ENCODE measurements at places on chromosomes 16 and 17.

GRCh38 chr16:72210555-72210954 lies 38.6 kb upstream of the PMFBP1 start:
- no peak for DNase-seq
- no peaks in the 10 kb centered on the region for H3K36me3 ChIP-seq
- H3K27ac ChIP-seq, result no peak overlapping the region
- no peak overlapping the region for H3K4me3 ChIP-seq

GRCh38 chr16:29687755-29688154 lies 8.8 kb downstream of the QPRT start:
- H3K4me3 ChIP-seq, result no peak overlapping the region
- H3K27me3 ChIP-seq, result no peaks in the 10 kb centered on the region
- H3K4me1 ChIP-seq, result peaks cover 3% of the 10 kb centered on the region
- H3K36me3 ChIP-seq, result no peaks in the 10 kb centered on the region
- no peak for DNase-seq
- H3K27ac ChIP-seq, result no peak overlapping the region

- no peaks in the 10 kb centered on the region for H3K27me3 ChIP-seq
- H3K4me1 ChIP-seq, result peaks cover 2% of the 10 kb centered on the region
- H3K4me3 ChIP-seq, result no peak overlapping the region
- DNase-seq, result no peak
Observed at GRCh38 chr17:81253358-81254131, 14.4 kb downstream of the NDUFAF8 start.

DNA sequence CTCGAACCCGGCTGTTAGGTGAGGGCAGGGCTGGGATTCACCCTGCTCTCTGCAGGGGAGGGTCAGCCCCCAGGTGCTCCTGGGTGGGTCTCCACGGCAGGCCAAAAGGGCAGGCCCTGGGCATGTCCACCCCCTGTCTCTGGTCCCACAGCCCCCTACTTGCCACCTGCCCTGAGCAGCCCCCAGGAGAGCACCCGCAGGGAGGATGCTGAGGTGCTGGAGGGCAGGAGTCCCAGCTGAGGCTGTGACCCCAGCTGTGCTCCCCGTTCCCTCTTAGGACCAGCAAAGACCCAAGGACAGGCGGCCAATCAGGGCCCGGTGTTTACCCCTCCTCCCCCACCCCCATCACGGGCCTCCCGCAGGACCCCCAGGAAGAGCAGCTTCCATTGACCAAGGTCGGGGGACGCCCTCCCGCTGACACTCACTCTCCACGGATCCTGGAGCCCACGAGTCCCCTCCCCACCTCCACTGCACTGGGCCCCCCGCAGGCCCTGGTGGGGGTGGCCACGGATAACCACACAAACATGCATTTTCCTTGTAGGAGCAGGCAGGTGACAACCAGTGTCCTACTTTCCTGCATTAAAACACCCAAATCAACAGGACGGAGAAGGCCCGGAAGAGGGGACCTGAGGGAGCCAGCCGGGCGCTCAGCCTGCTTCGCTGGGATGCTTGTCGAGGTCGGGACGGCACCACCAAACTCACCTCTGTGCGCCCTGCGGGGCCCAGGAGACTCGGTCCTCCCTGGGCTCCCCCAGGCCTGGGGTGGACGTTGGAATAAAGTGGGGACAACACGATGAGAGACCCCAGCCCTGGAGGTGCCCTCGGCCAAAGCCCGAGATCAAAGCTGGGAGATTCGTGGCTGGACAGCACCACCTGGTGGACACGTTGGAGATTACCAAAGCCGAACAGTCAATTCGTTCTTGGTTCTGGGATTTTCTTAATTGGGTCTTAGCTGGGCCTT lies 22.5 kb upstream of the ENPP7 start:
- no peak overlapping the region for H3K4me3 ChIP-seq
- H3K27ac ChIP-seq, result no peak overlapping the region
- no peaks in the 10 kb centered on the region for H3K36me3 ChIP-seq

GRCh38 chr16:13956635-13957196 lies 36.8 kb downstream of the ERCC4 start:
- no peak overlapping the region for H3K27ac ChIP-seq
- no peak for DNase-seq
- H3K4me3 ChIP-seq, result no peak overlapping the region
- H3K36me3 ChIP-seq, result no peaks in the 10 kb centered on the region
- peaks cover 4% of the 10 kb centered on the region for H3K4me1 ChIP-seq

GRCh38 chr16:8667492-8667891 lies 6.9 kb upstream of the ABAT start:
- DNase-seq, result no peak
- H3K36me3 ChIP-seq, result no peaks in the 10 kb centered on the region
- H3K4me1 ChIP-seq, result no peaks in the 10 kb centered on the region
- H3K27ac ChIP-seq, result no peak overlapping the region
- no peaks in the 10 kb centered on the region for H3K27me3 ChIP-seq

- no peak overlapping the region for H3K4me3 ChIP-seq
- peaks cover 5% of the 10 kb centered on the region for H3K36me3 ChIP-seq
- H3K4me1 ChIP-seq, result no peaks in the 10 kb centered on the region
Observed at GRCh38 chr17:7903154-7904103, 12.7 kb downstream of the RNF227 start.

DNA sequence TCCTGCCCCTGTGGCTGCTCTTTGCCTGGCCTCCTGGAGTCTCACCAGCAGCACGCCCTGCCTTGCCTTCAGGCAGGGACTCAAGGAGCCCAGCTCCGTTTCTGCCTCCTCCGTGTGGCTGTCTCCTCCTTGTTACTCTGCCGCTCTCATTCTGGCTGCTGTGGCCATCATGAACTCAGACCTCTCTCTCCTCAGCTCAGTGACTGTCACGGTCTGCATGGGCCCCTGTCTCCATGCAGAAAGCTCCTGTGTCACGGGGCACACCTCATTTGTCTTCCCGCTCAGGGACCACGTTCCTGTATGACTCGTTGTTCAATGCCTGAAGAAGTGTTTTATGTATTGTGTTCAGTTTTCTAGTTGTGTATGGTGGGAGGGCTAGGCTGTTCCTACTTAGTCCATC lies 25.3 kb downstream of the RPTOR start:
- no peak for DNase-seq
- H3K27me3 ChIP-seq, result peaks cover 11% of the 10 kb centered on the region
- H3K27ac ChIP-seq, result no peak overlapping the region
- no peaks in the 10 kb centered on the region for H3K36me3 ChIP-seq
- no peak overlapping the region for H3K4me3 ChIP-seq

DNA sequence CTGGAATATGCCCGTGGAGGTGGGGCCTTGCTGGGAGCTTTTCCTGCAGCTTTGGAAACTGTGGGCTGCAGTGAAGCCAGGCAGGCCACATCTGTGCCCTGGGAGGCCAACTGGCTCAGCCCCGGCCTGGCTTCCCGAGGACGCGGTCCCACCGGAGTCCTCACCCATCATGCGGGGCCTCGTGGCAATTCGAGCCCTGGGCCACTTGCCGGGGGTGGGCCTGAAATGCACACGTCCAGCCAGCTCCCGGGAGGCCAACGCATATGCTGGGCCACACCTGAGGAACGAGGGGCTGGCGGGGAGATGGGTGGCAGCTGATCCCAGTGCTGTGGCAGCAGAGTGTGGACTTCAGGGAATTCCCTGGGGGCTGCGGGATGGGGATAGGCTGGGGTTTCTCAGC lies 172.4 kb upstream of the GSE1 start:
- H3K4me3 ChIP-seq, result no peak overlapping the region
- no peaks in the 10 kb centered on the region for H3K36me3 ChIP-seq
- H3K27me3 ChIP-seq, result no peaks in the 10 kb centered on the region
- DNase-seq, result no peak
- no peak overlapping the region for H3K27ac ChIP-seq

DNA sequence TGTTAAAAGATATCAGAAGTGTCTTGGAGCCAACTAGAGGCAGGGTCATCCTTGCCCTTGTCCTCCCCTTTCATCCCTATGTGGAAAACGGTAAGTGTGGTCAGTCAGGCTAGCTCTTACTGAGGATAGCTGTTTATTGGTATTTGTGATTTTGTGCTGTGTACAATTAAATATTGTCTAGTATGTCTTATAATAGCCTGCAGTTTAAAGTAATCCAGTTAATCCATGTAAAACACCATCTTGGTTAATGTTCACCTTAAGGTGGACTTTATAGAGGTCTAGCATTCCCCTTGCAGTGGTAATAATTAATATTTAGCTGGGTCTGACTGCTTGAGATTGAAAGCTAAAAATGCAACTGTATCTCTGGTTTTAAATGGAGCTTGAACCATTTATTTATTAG lies 25.6 kb downstream of the METTL9 start:
- no peaks in the 10 kb centered on the region for H3K27me3 ChIP-seq
- H3K4me1 ChIP-seq, result no peaks in the 10 kb centered on the region

GRCh38 chr16:10609402-10609774 lies 29.0 kb upstream of the EMP2 start:
- H3K4me3 ChIP-seq, result no peak overlapping the region
- H3K27me3 ChIP-seq, result no peaks in the 10 kb centered on the region
- DNase-seq, result no peak
- H3K27ac ChIP-seq, result no peak overlapping the region

DNA sequence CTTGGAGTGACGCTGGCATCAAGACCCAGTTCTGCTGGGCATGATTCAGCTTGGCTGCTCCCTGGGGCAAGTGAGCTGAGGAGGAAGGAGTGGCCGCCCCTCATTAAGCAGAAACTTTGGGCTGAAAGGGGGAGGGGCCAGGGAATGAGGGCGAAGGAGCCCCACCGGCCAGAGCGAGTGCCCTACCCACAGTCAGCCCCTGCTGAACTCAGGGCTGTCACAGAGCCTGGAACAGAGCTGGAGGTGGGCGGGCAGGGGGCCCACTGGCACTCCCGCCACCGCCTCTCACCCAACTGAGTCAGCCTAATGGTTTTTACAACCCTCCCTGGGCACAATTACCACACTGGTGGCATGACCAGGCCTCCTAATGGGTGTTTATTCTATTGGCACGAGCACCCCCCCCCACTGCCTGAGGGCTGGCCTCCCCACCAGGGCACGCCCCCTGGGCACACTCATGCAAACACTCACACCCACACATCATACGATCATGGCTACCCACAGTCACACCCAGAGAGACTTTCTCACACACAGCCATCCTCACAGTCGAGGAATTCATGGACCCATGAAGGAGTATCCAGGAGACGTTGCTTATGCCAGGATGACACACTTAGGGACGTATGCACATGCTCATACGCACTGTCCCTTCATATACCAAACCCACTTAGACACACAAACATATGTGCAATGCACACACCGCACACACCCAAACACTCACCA lies 19.2 kb downstream of the UNC119 start:
- H3K27me3 ChIP-seq, result no peaks in the 10 kb centered on the region
- H3K27ac ChIP-seq, result no peak overlapping the region
- H3K4me3 ChIP-seq, result no peak overlapping the region

DNA sequence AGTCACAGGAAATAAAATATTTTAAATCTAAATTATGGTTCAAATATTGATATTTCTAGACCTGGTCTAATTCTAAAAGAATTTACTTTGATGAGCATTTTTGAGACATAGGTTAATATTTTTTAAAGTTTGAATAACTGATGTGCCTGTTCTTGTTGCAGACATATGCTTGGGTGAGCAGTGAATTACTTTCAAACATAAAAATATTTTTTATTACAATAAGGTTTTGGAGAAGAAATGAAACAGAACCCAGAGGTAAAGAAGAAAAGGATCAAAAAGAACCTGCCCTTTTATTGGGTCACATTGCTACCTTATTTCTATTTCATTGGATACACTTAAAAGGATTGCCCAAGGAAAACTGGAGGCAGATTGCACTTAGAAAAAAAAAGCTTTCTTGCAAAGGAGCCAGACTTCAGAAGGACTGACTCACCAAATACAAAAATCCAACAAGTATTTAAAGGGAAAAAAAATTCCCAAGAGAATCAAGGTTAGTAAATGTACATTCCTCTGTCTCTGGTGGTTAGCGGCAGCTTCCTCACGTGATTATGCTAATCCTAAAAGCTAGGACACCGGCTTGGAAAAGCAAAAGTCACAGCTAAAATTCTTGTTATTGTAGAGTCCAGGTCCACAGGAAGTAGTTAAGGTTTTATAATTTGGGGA lies 18.5 kb downstream of the ENPP7 start:
- peaks cover 5% of the 10 kb centered on the region for H3K4me1 ChIP-seq
- no peak overlapping the region for H3K27ac ChIP-seq
- H3K4me3 ChIP-seq, result no peak overlapping the region
- no peak for DNase-seq

- H3K36me3 ChIP-seq, result peaks cover 17% of the 10 kb centered on the region
- no peak overlapping the region for H3K4me3 ChIP-seq
- peaks cover 5% of the 10 kb centered on the region for H3K4me1 ChIP-seq
- no peaks in the 10 kb centered on the region for H3K27me3 ChIP-seq
Observed at GRCh38 chr17:63837480-63837879, 5.0 kb downstream of the SMARCD2 start.

- H3K36me3 ChIP-seq, result peaks cover 6% of the 10 kb centered on the region
- H3K27me3 ChIP-seq, result no peaks in the 10 kb centered on the region
- DNase-seq, result no peak
- H3K4me3 ChIP-seq, result no peak overlapping the region
- H3K27ac ChIP-seq, result no peak overlapping the region
Observed at GRCh38 chr17:18321309-18321708, 6.2 kb downstream of the SMCR8 start.

GRCh38 chr16:11913425-11914079 lies 2.2 kb downstream of the GSPT1 start:
- no peak for DNase-seq
- no peak overlapping the region for H3K27ac ChIP-seq
- peaks cover 3% of the 10 kb centered on the region for H3K36me3 ChIP-seq
- no peak overlapping the region for H3K4me3 ChIP-seq

DNA sequence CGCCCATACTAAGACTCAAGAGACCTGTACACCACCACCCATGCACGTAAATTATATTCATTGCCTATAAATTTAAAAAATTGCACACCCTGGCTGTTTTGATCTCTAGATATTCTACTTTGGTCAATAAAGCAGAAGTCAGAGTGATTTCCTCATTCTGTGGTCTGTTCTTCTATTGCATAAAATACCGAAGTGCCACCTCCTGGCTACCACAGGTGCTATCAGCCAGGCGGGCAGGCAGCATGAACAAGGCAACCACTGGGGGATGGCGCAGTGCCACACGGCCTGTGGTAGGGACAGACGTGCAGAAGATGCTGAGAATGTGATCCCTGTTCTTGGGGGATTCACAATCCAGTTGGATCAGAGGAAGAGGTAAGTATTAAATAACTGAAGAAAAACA lies 122.3 kb downstream of the CDK5R1 start:
- no peak overlapping the region for H3K4me3 ChIP-seq
- H3K27ac ChIP-seq, result no peak overlapping the region
- H3K27me3 ChIP-seq, result no peaks in the 10 kb centered on the region
- no peak for DNase-seq

GRCh38 chr17:28853295-28853694 lies 1.5 kb upstream of the ERAL1 start:
- no peaks in the 10 kb centered on the region for H3K4me1 ChIP-seq
- no peaks in the 10 kb centered on the region for H3K27me3 ChIP-seq
- no peak for DNase-seq

All from iPS DF 6.9 (cell line).